ENCODE measurements at places on chromosomes 11 and 22.

- DNase-seq, result no peak
Measured at GRCh38 chr22:44611880-44612496, 90.0 kb upstream of the PRR5 start.

DNA sequence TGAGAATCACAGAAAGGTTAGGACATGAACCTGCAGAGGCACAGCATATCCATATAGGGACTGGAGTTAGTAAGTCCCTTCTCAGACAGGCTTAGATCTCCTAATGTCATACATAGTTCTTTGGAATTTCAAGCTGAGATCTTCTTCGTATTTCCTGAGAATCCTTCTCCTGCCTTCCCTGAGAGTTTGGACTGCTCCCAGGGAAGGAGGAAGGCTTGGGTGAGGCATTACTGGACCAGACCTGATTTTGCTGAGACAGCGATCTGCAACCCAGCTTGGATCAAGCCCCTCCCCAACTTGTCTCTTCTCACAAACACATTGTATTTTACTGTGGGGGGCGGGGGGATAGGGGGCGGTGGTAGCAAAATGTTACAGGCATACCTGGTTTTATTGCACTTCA is 108.5 kb downstream of the TSPAN18 start:
- DNase-seq, result no peak

- no peak for DNase-seq
Measured at GRCh38 chr11:10638316-10638925, 55.1 kb downstream of the IRAG1 start.

DNA sequence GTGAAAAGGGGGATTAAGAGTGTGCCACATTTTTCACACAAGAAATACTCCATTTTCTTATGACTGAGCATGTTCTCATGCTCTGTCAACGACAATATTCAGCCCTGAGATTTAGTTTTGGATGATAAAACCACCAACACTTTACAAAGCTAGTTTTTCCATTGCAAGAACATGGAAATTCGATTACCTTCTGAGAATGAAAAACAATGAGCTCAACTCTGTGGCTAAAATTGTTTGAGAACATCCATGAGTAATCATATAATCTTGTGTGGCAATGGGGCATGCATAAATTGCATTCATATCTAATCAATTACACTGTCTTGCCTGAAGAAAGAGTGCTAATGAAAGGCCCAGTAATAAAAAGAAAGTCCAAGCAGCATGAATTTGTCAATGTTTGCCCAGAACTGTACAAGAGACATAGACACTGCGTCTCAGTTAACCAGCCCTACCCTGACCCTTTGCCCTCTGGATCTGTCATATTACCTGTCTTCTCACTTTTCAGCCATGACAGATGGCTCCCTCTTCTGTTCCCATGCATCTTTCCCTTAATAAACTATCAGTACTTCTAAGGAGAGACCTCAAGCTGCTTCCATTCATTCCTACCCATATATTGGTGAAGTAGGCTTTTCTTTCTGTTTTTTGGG is 253.4 kb downstream of the FAM76B start:
- DNase-seq, result no peak

GRCh38 chr11:95711945-95712221 is 77.7 kb downstream of the FAM76B start:
- DNase-seq, result no peak

DNA sequence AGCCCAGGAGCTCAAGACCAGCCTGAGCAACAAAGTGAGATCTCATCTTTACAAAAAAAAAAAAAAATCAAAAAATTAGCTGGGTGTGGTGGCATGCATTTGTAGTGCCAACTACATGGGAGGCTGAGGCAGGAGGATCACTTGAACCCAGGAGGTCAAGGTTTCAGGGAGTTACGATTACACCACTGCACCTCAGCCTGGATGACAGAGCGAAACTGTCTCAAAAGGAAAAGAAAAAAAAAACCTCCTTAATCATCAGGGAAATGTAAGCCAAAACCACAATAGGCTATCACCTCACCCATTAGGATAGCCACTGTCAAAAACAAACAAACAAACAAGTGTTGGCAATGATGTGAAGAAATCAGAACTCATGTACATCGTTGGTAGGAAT is 13.4 kb downstream of the DGCR2 start:
- no peak for DNase-seq

- no peak for DNase-seq
Measured at GRCh38 chr22:49763138-49763537, 64.5 kb downstream of the BRD1 start.

GRCh38 chr11:83063073-83063754 is 8.5 kb downstream of the RAB30 start:
- no peak for DNase-seq

DNA sequence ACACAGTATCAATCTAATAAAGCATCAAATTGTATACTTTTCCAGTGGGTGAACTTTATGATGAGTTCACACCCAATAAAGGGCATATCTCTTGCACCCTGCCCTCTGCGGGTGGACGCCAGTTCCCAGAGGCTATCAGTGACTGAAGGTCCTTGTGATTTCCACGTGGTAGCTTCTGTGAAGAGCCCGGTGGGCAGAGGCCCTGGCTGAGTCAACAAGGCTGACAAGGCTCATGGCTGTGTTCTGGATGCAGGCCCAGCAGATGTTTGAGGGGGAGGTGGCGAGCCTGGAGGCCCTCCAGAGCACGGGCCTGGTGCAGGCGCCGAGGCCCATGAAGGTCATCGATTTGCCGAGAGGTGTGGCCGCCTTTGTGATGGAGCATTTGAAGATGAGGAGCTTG is 71.4 kb downstream of the PIWIL3 start:
- no peak for DNase-seq

GRCh38 chr22:34761111-34761510 is 304.8 kb upstream of the ISX start:
- DNase-seq, result no peak

- DNase-seq, result no peak
Measured at GRCh38 chr22:34055525-34056200, 135.4 kb upstream of the LARGE1 start.

DNA sequence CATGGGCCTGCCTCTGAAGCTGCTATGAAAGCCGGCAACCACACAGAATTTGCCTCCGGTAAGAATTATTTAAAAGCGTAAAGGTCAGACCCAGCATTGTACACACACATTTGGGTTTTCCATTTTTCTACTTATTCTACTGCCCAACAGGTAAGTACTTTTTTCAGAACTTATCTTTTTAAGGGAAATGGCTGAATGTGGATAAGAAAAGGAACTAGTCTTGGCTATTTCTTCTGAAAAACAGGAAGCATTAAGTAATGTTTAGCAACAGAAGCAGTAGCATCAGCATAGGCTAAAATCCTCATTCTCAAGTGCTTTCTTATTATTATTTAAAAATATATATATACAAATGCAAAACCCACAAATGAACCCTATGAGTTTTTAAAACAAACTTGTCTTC is 103.1 kb downstream of the MPPED2 start:
- no peak for DNase-seq

DNA sequence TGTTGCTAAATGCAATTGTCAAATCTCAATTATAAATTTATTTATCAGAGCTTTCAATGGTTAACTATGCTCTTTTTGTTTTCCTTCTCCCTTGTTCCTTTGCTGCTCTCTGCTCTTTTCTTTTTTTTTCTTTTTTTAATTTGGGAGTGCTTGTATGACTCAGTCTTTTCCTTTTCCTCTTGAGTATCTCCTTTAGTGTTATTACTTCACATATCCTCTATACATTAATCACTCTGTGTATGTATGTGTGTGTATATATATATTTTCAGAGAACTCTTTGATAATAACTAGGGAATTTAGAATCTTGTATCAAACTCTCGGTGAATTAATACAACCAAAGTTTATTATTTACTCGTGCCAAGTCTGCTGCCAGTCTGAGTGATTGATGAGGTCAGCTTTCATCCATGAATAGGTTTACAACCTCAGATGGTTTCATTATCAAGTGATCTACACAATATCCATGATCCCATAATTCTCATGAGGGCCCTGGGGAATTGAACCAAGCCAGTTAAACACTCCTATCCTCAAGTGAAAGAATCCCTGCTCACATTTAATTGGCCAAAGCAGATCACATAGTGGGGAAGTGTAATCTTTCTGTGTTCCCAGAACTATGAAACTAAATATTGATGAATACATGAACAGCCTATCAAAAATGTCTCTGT is 743.4 kb upstream of the CNTN5 start:
- no peak for DNase-seq

DNA sequence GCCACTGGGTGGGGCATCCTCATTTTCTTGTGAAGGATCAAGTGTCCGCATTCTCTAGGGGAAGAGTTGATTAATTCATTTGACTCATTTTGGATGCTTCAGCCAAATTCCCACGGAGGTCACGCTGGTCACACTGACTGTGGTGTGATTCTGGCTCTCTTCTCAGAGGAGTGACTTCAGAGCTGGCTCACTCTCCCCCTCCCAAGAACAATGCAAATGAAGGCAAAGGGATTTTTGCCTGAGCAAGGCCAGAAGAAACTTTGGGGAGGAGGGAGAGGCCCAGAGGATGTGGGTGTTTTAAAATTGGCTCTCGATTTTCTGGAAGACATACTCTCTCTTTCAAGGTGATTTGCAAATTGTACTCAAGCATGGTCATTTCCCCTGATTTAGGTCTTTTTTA is 51.1 kb upstream of the LMO2 start:
- DNase-seq, result no peak

GRCh38 chr22:36879775-36880174 is 19.0 kb downstream of the NCF4 start:
- DNase-seq, result no peak

- DNase-seq, result no peak
Measured at GRCh38 chr22:17761138-17761488, 13.2 kb downstream of the BID start.

DNA sequence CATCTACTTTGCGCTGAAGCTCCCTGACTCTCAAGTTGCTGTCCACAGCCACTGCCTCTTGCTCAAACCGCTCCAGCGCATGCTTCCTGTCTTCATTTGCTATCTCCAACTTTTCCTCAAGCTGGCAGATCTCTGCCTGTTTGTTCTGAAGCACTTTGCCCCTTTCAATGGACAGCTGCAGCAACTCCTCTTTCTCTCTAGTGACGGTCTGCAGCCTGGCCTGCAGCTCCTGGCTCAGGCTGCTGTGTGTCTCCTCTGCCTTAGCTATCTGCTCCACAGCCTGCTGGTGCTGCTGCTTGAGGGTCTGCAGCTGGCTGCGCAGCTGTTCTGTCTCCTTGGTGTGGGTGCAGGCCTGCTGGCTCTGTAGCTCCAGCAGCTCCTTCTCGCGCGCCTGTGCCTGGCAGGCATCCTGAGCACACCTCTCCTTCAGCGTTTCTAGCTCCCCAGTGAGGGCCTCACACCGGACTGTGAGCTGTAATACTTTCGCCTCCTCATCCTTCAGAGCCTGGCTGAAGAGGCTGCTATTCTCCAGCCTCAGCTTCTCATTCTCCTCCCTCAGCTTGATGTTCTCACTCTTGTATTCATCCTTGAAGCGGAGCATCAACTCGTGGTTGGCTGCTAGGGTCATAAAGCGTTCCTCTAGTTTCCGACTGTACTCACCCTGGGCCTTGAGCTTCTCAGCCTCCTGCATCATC is 723 bp downstream of the CCDC89 start:
- DNase-seq, result no peak

- DNase-seq, result no peak
Measured at GRCh38 chr11:85089654-85090053, 537.5 kb downstream of the DLG2 start.

DNA sequence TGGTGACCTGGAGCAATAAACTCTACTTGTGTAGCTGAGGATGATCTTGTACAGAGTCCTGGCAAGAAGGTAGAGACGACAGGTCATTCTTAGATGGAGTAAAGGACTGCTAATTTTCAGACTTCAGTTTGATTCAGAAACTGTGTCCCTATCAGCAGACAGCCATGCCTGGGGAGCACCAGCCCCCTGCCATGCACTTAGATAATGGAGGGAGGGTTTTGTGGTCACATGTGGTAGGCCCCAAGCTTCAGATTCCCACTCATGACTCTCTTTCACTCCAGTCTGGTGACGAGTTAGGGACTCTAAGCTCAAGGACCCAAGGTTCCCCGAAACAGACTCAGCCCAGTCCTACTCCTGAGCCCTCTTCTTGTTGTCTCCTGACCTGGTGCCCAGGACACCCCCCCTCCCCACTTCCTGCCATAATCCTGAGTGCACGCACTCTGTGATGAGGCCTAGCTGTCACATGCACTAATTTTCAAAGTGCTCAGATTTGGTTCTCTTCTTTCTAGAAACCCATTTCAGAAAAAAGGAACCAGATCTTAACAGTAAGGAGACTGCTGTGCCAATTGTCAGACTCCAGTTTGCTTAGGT is 10.2 kb upstream of the AMPD3 start:
- DNase-seq, result no peak

GRCh38 chr22:44224166-44224565 is 43.4 kb downstream of the PARVG start:
- DNase-seq, result no peak

DNA sequence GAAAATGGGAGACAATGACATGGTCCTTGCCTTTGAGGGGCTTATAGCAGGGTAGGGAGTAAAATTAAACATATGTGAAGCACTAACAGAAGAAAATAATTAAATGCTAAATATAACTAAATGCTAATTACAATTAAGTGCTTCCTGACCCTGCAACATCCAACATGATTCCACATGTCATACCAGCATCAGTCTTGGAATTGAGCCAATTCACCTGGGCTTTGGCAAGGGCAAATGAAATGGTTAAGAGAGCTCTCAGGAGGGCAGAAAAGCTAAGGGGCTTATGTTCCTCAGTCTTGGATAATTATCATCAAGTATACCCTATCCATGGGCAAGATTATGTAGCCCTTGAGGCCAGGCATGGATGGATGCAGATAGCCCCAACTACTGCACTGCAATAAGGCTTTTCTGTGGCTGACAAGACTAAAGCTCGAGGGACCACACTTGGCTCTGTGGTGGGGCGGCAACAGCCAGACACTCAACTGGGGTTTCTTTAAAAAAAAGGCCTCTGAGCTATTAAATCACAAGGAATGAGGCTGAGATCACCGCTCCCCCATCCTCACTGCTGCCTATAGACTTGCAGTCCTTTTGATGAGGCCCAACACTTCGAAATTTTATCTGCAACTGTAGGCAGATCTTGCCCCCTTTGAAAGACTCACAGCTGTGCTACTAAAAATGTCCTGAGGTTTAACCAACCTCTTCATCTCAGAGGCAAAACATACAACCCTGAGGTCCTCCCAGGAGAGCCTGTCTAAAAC is 39.0 kb downstream of the IL18BP start:
- DNase-seq, result no peak

GRCh38 chr11:62545437-62546243 is 966 bp downstream of the AHNAK start:
- peak; percentile 76 for DNase-seq
